Stimulated activated CD8-positive, alpha-beta memory T cell treated with anti-CD3 and anti-CD28 coated beads, Interleukin-15, amount 100 ng/mL, for 24 hours (primary cell): ENCODE measurements at places on chromosomes 6 and 20.

DNA sequence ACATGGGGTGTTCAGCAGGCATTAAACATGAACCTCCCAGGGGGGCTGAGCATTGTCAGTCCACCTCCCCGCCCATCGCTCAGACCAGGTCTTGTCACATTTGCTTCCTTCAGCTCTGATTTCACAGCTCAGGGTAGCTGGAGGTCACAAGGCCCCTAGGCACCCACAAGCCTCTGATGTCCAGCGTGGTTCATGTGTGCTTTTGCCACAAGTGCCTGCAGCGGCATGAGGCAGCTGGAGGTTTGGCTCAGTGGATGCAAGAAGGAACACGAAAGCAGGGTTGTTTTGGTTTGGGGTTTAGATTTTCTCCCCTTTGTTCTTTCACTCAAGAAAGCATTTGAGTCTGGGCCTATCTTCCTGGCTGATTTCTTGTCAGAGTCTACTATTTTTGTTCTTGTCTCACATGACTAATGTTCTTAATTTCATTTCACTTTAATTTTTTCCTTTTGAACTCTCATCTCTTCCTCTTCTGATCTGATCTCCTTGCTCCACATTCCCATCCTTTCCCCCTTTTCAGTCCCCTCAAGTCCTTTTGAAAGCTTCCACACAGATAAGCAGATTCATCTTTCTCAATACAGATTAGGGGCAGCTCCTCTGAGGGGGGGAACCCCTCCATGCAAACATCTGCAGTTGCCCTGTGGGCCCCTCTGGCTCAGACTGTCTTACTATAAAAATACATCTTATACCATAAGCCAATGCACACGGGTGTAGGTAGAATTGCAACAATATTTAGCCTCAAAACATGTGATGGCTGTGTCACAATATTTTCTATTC is 68.1 kb upstream of the CEP85L start:
- no peak for DNase-seq

GRCh38 chr20:51259455-51259854 is 236.5 kb upstream of the KCNG1 start:
- no peak for DNase-seq

DNA sequence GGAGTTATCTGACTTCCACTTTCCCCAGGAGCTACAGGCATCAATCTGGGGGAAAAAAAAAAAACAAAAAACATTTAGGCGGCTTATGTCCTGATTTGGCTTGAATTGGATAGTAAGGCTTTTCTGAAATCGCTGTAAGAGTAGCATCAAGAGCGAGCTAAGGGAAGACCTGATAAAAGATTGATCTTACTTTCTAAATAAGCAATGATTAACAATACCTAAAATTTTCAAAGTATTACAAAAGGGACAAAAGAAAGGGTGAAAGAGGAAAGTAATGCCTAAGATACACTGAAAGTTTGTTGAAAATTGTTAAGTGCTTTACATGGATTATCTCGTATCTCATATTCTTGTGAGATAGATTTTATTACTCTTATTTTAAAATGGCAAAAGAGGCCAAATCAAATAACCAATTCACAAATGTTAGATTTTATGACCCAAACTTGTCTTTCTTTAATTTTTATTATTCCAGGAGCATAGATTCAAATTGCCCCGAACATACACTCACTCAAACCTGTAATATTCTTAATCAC is 106.4 kb upstream of the PRSS16 start:
- no peak for DNase-seq

DNA sequence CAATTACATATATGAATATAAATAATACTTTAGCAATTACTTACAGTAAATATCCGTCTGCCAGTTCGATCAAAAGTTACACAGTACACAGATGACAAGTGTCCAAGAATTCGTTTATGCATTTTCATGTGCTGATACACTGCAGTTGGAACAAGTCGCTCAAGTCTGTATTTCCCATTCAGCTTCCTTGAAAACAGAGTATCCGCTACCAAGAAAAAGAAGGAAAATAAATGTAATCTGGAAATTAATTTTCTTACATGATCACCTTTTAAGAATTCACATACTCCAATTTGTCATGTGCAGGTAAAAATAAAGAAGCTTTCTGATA is 35.3 kb downstream of the PHIP start:
- DNase-seq = no peak

- no peak for DNase-seq
Observed at GRCh38 chr20:21323640-21324039, 20.5 kb downstream of the XRN2 start.
